ENCODE measurements at places on chromosomes 13 and 19.
A peak's percentile ranks its signal among the peaks of the same experiment; 100 is the strongest.

DNA sequence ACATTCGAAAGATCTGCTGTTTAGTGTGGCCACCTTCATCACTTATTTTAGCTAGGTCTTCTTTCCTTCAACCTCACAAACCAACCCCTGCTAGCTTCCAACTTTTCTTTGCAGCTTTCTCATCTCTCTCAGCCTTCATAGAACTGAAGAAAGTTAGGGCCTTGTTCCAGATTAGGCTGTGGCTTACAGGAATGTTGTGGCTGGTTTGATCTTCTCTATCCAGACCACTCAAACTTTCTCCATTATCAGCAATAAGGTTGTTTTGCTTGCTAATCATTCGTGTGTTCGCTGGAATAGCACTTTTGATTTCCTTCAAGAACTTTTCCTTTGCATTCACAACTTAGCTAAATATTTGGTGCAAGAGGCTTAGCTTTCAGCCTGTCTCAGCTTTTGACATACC is 44.7 kb downstream of the CARS2 start:
- no peak for DNase-seq

GRCh38 chr19:12793290-12794195 is 2.3 kb downstream of the JUNB start:
- DNase-seq = peak; percentile 94

DNA sequence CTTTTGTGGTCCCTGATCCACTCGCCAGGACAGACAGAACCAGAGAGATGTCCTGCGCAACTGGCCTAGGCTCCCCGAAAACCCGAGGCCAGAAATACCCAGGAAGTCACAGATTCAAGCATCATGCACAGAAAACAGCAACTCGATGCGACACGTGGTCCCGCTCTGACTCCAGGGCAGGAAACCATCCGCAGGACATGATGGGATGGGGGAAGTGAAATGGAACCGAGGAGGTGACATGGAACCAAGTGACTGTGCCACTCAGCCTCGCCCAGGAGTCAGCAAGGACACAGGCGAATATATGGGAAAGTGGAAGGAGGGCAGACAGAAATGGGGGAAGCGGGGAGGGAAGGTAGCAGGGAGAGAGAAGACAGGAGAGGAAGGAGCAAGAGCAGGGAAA is 1.1 kb downstream of the ZSCAN18 start:
- no peak for DNase-seq

- no peak for DNase-seq
These were observed 19.2 kb upstream of the UQCR11 start for GRCh38 chr19:1624458-1624857.

GRCh38 chr13:23473221-23473620 is 39.7 kb upstream of the SACS start:
- no peak for DNase-seq

GRCh38 chr19:55115446-55116065 is 1.9 kb downstream of the PPP1R12C start:
- DNase-seq = no peak
